ENCODE measurements at places on chromosomes 11 and 22. TPM values are rescaled to one million over a fixed set of nuclear protein-coding genes. Genes with fewer than 3 reads are reported as not detected.

DNA sequence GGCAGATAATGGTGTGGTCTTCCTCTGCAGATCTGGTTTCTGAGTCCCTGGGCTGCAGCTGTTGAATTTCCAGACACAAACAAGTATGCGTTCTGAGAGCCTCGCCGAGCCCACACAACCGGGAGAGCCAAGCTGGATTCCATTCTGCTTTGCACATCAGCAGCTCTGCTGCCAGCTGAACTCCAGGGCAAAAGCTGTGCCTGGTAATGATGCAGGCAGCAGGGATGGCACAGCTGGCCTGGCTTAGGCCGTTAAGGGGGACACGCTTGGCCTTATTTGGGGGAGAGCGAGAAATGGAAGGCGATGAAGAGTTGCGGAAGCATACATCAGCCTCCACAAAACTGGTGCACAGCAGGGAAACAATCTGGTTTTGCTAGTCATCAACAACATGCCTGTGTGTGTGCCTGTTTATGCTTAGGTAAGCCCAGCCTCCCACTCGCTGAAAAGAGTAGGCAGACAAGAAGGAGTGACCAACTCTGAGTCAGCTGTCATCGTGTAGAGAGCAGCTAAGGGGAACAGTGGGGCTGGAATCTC is 25.1 kb downstream of the ADAMTS8 start:
- DNase-seq: peak; percentile 62
- peak overlapping the region; percentile 54 for H3K27ac ChIP-seq
- H3K4me3 ChIP-seq: no peak overlapping the region
- H3K36me3 ChIP-seq: no peaks in the 10 kb centered on the region

DNA sequence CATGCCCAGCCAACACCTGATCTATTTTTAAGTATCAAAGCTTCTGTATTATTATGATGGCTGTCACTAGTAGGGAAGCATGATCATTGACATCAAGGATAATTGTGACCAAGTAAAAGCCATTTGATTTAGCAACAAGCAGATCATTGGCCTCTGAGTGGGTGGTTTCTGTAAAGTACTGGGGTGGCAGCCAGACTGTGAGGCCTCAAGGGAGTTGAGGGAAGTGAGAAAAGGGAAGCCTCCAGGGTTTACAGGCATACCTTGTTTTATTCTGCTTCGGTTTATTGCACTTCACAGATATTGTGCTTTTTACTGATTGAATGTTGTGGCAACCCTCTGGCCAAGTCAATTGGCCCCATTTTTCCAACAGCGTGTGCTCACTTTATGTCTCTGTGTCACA is 60.1 kb downstream of the PRR5L start:
- no peak overlapping the region for H3K27ac ChIP-seq
- H3K36me3 ChIP-seq: no peaks in the 10 kb centered on the region
- H3K4me3 ChIP-seq: no peak overlapping the region
- no peaks in the 10 kb centered on the region for H3K4me1 ChIP-seq
- H3K27me3 ChIP-seq: no peaks in the 10 kb centered on the region

DNA sequence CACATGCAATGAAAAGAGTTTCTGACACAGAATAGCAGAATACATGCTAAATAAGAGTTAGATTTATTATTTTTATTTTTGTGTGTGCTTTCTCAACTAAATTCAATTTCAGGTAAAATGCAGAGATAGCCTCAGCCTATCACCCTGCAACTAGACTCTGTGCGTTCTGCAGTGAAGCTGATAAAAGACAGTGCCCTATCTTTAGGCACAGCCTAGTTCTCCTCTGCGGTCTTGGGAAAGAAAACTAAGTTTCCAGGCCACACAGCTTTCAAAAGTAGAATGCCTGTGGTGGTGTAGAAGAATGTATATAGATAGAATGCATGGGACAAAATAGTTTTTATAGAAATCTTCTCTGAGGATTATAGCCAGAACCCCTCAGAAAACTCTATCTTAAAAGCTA is 12.0 kb upstream of the MMP1 start:
- no peaks in the 10 kb centered on the region for H3K27me3 ChIP-seq
- no peak overlapping the region for H3K27ac ChIP-seq
- H3K36me3 ChIP-seq: no peaks in the 10 kb centered on the region
- no peak overlapping the region for H3K4me3 ChIP-seq
- H3K4me1 ChIP-seq: no peaks in the 10 kb centered on the region
- DNase-seq: no peak

The ROBO4 gene
- total RNA-seq: 15.7 TPM

Data from psoas muscle (tissue), 8 donors.